ENCODE measurements at places on chromosomes 1 and 21. TPM values are rescaled to one million over a fixed set of nuclear protein-coding genes. Genes with fewer than 3 reads are reported as not detected.
A peak's percentile ranks its signal among the peaks of the same experiment; 100 is the strongest.

The RBP7 gene
- total RNA-seq = 7.6 TPM

DNA sequence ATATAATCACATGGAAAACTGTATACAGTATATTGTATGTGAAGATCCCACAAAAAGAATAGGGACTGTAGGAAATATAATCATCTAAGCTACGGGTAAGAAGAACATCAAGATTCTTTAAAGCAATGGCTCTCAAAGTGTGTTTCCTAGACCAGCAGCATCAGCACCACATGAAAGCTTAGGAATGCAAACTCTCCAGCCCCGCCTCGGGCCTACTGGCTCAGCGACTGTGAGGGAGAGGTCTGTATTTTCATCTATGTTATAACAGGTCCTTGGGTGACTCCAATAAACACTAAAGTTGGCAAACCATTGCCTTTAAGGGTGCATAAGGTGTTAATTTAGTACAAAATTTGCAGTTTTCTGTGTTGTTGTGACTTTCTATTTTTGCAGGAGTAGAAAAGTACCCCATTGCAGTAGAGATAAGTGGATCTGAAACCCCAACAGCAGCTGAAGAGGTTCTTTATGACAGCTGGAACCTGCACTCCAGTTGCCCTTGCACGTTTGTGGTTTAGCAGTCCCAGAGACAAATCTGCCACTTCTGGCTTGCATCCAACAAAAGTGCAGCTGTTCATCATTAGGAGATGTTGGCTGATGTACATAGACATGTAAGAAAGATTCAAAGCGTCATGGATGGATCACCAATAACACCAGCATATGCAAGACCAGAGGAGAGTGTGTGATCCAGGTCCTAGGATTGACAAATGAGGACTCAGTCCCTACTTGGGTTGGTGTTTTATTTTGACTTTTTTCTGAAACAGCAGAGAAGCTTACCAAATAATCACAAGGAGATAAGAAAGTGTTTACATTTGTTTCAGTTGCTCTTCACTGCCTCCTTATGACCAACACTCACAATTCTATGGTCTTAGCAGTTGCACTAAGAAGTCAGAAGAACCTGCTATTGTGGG lies 15.9 kb upstream of the IFNAR1 start:
- H3K27me3 ChIP-seq = no peaks in the 10 kb centered on the region
- H3K4me3 ChIP-seq = no peak overlapping the region
- H3K4me1 ChIP-seq = no peaks in the 10 kb centered on the region
- H3K36me3 ChIP-seq = no peaks in the 10 kb centered on the region

The MMEL1 gene
- total RNA-seq = 0.94 TPM

The S100A7 gene
- total RNA-seq = not detected

GRCh38 chr1:216212826-216213225 lies 210.4 kb downstream of the USH2A start:
- H3K27me3 ChIP-seq = no peaks in the 10 kb centered on the region
- no peak overlapping the region for H3K27ac ChIP-seq
- no peak for DNase-seq
- no peaks in the 10 kb centered on the region for H3K36me3 ChIP-seq

DNA sequence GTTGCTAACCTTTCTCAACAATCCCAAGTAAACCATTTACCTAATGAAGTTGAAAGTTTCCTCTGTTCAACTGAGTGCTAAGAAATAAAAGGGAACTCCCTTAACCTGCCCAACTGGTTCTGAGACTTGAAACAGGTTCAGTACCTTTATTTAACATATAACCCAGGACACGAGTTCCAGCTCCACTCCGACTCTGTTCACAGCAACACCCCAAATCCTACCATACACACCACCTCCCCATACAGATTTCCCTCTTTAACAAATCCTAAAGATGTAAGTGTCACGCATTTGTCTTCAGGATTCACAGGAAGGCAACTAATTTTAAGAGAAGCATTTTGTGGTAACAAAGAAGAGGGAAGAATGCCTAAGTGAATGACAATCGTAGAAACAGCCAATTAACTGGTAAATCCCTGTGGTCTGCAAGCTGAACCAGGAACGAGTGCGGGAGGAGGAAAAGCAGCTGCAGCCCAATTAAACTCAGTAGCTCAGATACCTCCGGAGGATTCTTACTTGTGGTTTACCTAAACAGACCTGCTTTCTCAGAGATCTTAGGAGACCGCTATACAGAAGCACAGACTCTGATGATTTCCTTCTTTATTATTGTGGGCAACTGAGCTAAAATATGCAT lies 134.5 kb upstream of the MAGI3 start:
- no peaks in the 10 kb centered on the region for H3K4me1 ChIP-seq
- DNase-seq = no peak
- H3K4me3 ChIP-seq = no peak overlapping the region
- H3K27me3 ChIP-seq = no peaks in the 10 kb centered on the region
- no peaks in the 10 kb centered on the region for H3K36me3 ChIP-seq

- H3K27me3 ChIP-seq = no peaks in the 10 kb centered on the region
- H3K36me3 ChIP-seq = no peaks in the 10 kb centered on the region
- no peak overlapping the region for H3K4me3 ChIP-seq
- DNase-seq = no peak
Observed at GRCh38 chr1:91734761-91735160, 151.2 kb downstream of the TGFBR3 start.

The AGT gene
- total RNA-seq = 49.1 TPM

The HFM1 gene
- total RNA-seq = 1.2 TPM

DNA sequence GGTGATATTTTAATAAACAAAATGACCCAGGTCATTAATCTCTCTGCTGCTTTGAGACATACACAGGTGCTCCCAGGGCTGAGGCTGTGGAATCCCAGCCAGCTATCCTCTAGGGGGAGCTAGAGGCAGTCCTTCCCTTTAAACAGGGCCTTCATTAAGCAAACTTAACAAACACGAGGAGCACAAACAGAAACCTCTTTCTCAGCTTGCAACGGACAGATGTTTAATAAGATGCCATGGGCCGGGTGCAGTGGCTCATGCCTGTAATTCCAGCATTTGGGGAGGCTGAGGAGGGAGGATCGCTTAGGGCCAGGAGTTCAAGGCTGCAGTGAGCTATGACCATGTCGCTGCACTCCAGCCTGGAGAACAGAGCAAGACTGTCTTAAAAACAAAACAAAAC lies 106.7 kb downstream of the HIVEP3 start:
- no peak for DNase-seq
- no peaks in the 10 kb centered on the region for H3K36me3 ChIP-seq
- no peaks in the 10 kb centered on the region for H3K4me1 ChIP-seq

- H3K4me3 ChIP-seq = no peak overlapping the region
- H3K4me1 ChIP-seq = no peaks in the 10 kb centered on the region
- H3K36me3 ChIP-seq = no peaks in the 10 kb centered on the region
Observed at GRCh38 chr1:157407367-157407766, 144.9 kb downstream of the FCRL5 start.

GRCh38 chr1:244422174-244422573 lies 29.5 kb downstream of the ADSS2 start:
- H3K4me1 ChIP-seq = peaks cover 8% of the 10 kb centered on the region
- no peaks in the 10 kb centered on the region for H3K36me3 ChIP-seq
- H3K4me3 ChIP-seq = no peak overlapping the region
- no peak overlapping the region for H3K27ac ChIP-seq
- H3K27me3 ChIP-seq = no peaks in the 10 kb centered on the region
- DNase-seq = no peak

GRCh38 chr1:162191396-162192305 lies 122.2 kb downstream of the NOS1AP start:
- no peak overlapping the region for H3K27ac ChIP-seq
- H3K4me3 ChIP-seq = no peak overlapping the region
- no peaks in the 10 kb centered on the region for H3K36me3 ChIP-seq
- DNase-seq = no peak
- H3K27me3 ChIP-seq = no peaks in the 10 kb centered on the region
- no peaks in the 10 kb centered on the region for H3K4me1 ChIP-seq

GRCh38 chr1:84689514-84690396 lies 506 bp downstream of the SSX2IP start:
- H3K36me3 ChIP-seq = no peaks in the 10 kb centered on the region
- no peaks in the 10 kb centered on the region for H3K27me3 ChIP-seq
- DNase-seq = peak; percentile 85
- peak overlapping the region; percentile 97 for H3K4me3 ChIP-seq

- no peak overlapping the region for H3K4me3 ChIP-seq
- H3K27me3 ChIP-seq = no peaks in the 10 kb centered on the region
- H3K36me3 ChIP-seq = peaks cover 4% of the 10 kb centered on the region
- peak; percentile 70 for DNase-seq
- peak overlapping the region; percentile 25 for H3K27ac ChIP-seq
Observed at GRCh38 chr1:16250524-16251251, 13.7 kb upstream of the CPLANE2 start.

The CD53 gene
- total RNA-seq = 38.3 TPM

- no peak overlapping the region for H3K27ac ChIP-seq
- no peaks in the 10 kb centered on the region for H3K27me3 ChIP-seq
- no peaks in the 10 kb centered on the region for H3K36me3 ChIP-seq
- no peak overlapping the region for H3K4me3 ChIP-seq
- peaks cover 3% of the 10 kb centered on the region for H3K4me1 ChIP-seq
- no peak for DNase-seq
Observed at GRCh38 chr21:35234725-35235124, 185.6 kb upstream of the RUNX1 start.

- H3K27me3 ChIP-seq = no peaks in the 10 kb centered on the region
- no peak overlapping the region for H3K4me3 ChIP-seq
- H3K4me1 ChIP-seq = no peaks in the 10 kb centered on the region
- no peak for DNase-seq
- H3K27ac ChIP-seq = no peak overlapping the region
- no peaks in the 10 kb centered on the region for H3K36me3 ChIP-seq
Observed at GRCh38 chr1:36590771-36591170, 108.1 kb upstream of the CSF3R start.

The ZNF695 gene
- total RNA-seq = not detected

GRCh38 chr1:31750858-31751510 lies 13.2 kb downstream of the ADGRB2 start:
- no peaks in the 10 kb centered on the region for H3K27me3 ChIP-seq
- H3K36me3 ChIP-seq = no peaks in the 10 kb centered on the region
- no peak overlapping the region for H3K4me3 ChIP-seq
- no peaks in the 10 kb centered on the region for H3K4me1 ChIP-seq

- H3K36me3 ChIP-seq = no peaks in the 10 kb centered on the region
- no peaks in the 10 kb centered on the region for H3K27me3 ChIP-seq
- DNase-seq = no peak
- H3K4me3 ChIP-seq = no peak overlapping the region
- H3K4me1 ChIP-seq = no peaks in the 10 kb centered on the region
- no peak overlapping the region for H3K27ac ChIP-seq
Observed at GRCh38 chr1:180916012-180916770, 3.5 kb downstream of the KIAA1614 start.

DNA sequence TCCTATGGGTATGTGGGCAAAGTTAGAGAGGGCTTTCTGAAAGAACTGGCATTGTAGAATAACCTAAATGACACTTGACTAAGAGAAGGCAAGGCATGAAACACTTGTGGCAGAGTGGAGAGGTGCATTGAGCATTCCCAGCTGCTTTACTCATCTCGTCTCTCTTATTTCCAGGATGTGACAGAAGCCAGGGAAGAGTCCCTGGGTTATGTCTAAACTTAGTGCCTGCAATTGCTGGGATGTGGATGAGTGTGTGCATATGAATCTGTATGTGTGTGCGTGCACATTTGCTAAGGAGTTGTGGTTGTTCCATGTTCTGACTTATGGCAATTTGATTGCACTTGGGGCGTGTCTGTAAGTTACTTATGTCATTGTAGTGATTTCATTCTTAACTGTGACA lies 1326.5 kb upstream of the B3GALT2 start:
- H3K4me1 ChIP-seq = no peaks in the 10 kb centered on the region
- H3K27ac ChIP-seq = no peak overlapping the region
- no peaks in the 10 kb centered on the region for H3K36me3 ChIP-seq
- DNase-seq = no peak
- no peaks in the 10 kb centered on the region for H3K27me3 ChIP-seq

The FNDC5 gene
- 5.6 TPM for total RNA-seq

The CFHR4 gene
- not detected for total RNA-seq

DNA sequence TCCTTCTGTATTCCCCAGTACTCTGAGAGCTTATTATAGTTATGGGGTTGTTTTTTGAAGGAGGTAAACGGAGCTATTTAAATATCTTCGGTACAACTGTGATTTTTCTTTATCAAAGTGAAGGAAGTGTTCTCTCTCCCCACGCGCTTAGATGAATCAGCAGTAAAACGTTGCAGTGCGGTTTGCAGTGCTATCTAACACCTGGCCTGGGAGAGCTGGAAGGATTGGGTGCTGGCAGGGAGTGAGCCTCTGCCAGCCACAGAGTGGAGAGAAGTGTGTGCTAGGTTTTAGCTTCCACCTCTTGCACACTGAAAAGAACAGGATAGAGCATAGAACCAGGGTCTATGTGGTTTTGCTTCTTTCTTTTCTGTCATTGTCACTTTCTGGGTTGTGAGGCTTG lies 165.9 kb downstream of the SDCCAG8 start:
- no peaks in the 10 kb centered on the region for H3K4me1 ChIP-seq
- no peaks in the 10 kb centered on the region for H3K27me3 ChIP-seq
- no peak for DNase-seq
- no peaks in the 10 kb centered on the region for H3K36me3 ChIP-seq
- no peak overlapping the region for H3K27ac ChIP-seq

DNA sequence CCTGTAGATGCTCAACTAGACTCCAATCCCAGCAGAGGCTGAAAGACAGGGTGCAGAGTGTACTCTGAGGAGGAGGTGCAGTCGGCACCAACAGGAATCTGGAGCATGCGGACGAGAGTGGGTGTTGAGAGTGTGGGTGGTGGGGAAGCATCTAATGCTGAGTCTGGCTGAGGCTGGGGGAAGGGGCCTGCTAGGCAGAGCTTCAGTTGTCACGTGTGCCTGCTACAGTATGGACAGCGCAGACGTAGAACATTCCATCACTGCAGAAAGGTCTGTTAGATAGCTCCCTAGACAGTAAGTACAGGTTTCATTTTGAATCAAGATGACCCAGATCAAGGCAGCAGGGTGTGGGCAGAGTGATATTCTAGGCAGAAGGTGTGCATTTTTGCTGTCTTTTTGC lies 23.1 kb downstream of the SNAP47 start:
- no peak overlapping the region for H3K4me3 ChIP-seq
- no peaks in the 10 kb centered on the region for H3K27me3 ChIP-seq
- no peak overlapping the region for H3K27ac ChIP-seq
- no peak for DNase-seq

GRCh38 chr1:47532921-47533792 lies 95.3 kb downstream of the FOXD2 start:
- no peaks in the 10 kb centered on the region for H3K36me3 ChIP-seq
- no peaks in the 10 kb centered on the region for H3K4me1 ChIP-seq
- H3K27me3 ChIP-seq = no peaks in the 10 kb centered on the region

The PAQR6 gene
- total RNA-seq = 2.8 TPM

GRCh38 chr1:107777664-107778047 lies 187.3 kb downstream of the VAV3 start:
- DNase-seq = no peak
- H3K36me3 ChIP-seq = no peaks in the 10 kb centered on the region
- no peak overlapping the region for H3K27ac ChIP-seq
- no peaks in the 10 kb centered on the region for H3K4me1 ChIP-seq
- H3K27me3 ChIP-seq = no peaks in the 10 kb centered on the region

The LCE1C gene
- not detected for total RNA-seq

- no peak for DNase-seq
- no peaks in the 10 kb centered on the region for H3K36me3 ChIP-seq
- no peaks in the 10 kb centered on the region for H3K4me1 ChIP-seq
- H3K4me3 ChIP-seq = no peak overlapping the region
- no peak overlapping the region for H3K27ac ChIP-seq
Observed at GRCh38 chr1:242784084-242784483, 259.6 kb upstream of the PLD5 start.

All from aorta (tissue), 5 donors.